ENCODE measurements at places on chromosomes 3 and 15. TPM values are rescaled to one million over a fixed set of nuclear protein-coding genes. Genes with fewer than 3 reads are reported as not detected.
A peak's percentile ranks its signal among the peaks of the same experiment; 100 is the strongest.

The DNAJA4 gene
- 40.0 TPM for polyA plus RNA-seq

GRCh38 chr3:52690560-52690959 lies 4.7 kb downstream of the GNL3 start:
- DNase-seq = no peak

GRCh38 chr15:67142767-67143100 lies 77.3 kb downstream of the SMAD3 start:
- no peak for DNase-seq

DNA sequence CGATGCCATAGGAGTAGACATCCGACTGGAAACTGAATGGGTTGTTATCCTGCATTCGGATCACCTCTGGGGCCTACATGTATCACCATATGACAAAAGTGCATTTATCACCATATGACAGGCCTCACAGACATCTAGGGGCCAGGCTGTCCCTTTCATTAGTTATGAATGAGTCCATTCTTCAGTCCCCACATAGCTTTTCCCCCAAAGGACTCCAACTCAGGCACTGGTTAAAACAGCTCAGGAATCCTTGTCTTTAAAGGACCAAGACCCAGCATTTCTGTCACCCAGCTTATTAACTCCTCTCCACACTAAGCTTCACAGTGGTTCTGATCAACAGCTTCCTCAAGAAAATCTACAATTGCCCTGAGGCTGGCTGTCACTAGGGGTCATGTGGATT lies 28.3 kb downstream of the MKRN2 start:
- DNase-seq = no peak

GRCh38 chr3:100060685-100061484 lies 53.4 kb downstream of the FILIP1L start:
- DNase-seq = no peak

The CKMT1A gene
- polyA plus RNA-seq = 0.48 TPM

The PRR20G gene
- polyA plus RNA-seq = not detected

The TYRO3 gene
- 46.9 TPM for polyA plus RNA-seq

- peak; percentile 75 for DNase-seq
These were observed 70.1 kb upstream of the RORA start for GRCh38 chr15:61299075-61299763.

DNA sequence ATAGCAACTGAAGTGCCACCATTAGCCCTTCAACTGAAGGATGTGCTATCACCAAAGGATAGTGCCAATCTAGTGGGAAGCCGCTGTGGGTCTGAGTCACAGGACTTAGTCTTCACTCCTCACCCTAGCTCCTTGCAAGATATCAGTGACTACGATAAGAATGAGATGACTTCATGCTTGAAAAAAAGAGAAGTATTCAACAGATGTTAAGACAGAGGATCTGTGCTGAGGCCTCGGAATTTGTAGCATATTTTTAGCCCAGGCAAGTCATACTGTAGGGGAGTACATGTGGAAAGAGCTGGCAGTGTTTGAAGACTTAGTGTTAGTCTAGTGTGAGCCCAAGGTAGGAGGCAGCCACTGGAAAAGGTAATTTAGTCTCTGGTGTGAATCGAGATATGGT lies 270.7 kb upstream of the LRTM1 start:
- DNase-seq = no peak

The AQP9 gene
- polyA plus RNA-seq = 0.28 TPM

The PTX3 gene
- polyA plus RNA-seq = 23.2 TPM

The ADAMTS17 gene
- 3.0 TPM for polyA plus RNA-seq

The B3GALNT1 gene
- polyA plus RNA-seq = 23.3 TPM

DNA sequence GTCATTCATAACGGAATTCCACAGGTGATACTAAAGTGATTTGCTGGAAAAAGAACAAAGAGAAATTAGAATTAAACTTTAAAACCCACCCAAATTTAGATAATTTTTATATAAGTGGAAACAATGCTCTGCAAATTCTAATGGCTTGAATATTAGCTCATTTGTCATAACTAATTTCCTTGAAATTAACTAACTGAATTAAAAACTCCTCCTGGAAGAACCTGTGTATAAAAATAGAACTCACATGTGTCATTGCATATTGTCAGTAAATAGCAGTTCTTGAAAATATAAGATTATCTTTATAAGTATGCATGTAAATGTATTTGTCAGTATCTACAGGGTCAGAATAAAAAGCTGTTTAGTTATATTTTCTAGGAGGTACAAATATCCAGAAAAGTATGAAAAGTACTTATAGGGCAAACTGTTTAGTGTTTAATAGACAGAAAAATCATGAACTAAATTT lies 16.3 kb downstream of the ZIC1 start:
- no peak for DNase-seq

DNA sequence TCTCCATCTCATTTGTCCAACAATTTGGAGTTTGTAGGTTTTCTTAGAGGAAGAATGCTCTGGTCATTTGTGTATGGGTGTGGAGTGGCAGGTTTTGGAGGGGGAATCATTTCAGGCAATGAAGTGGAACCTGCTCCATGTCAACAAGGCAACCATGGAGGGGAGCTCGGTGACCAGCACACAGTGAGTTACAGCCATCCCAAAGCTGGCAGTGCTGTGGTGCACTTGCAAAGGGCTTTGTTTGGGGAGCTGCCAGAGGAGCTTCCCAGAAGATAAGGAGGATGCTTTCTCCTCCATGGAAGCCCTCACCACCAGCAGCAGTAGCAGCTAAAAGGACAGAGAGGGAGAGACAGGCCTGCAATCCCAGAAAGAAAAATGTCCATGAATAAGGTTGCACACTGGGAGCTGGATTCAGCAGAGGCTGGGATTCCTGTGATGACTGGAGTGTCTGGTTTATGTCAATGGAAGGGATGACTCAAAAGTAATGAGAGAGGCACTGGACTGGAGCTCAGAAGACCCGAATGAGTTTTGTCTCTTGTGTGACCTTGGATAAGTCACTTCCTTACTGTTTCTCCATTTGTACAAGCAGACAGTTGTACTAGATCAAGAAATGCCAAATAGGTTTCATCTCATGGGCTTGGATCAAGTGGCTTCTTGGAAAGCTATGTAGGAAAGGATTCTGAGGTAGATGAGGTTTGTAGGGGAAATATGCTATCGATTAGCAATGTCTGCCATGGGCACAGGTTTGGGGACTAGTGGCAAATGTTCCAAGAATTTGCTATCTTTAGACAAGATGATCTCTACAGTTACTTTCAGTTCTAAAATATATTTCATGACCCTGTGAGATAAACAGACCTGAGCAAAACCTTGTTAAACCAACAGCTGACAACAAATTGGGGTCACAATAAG lies 27.2 kb upstream of the UBE2Q2 start:
- no peak for DNase-seq

The GRIP2 gene
- polyA plus RNA-seq = 0.91 TPM

GRCh38 chr3:124246949-124247348 lies 255.0 kb upstream of the ROPN1 start:
- no peak for DNase-seq

The SEMA6D gene
- 45.0 TPM for polyA plus RNA-seq

- DNase-seq = no peak
These were observed 3.2 kb downstream of the LAMP3 start for GRCh38 chr3:183159333-183159732.

- DNase-seq = no peak
These were observed 13.7 kb upstream of the CCR3 start for GRCh38 chr3:46228260-46229242.

- DNase-seq = no peak
These were observed 96.0 kb downstream of the LRRK1 start for GRCh38 chr15:101014921-101015841.

- no peak for DNase-seq
These were observed 2.1 kb downstream of the FYCO1 start for GRCh38 chr3:45993421-45994027.

DNA sequence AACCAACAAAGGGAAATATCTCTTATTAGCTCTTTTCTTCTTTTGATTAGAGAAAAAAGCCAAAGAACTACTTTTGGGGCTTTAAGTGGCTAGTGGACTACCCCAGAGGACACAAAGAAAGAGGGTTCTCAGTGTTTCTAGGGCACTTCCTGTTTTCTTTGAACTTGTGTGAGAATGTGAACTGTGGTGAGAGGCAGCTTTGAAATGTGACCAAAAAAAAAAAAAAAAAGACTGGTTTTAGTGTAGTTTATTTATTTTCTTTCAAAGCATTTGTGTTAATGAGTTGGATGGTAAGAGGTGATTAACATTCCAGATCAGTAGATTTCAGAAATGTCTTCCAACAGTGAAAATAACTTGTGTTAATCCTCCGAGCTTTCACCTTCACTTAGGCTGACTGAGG lies 32.4 kb downstream of the SELENOT start:
- no peak for DNase-seq

The CPLX3 gene
- not detected for polyA plus RNA-seq

The SPESP1 gene
- polyA plus RNA-seq = 8.1 TPM

DNA sequence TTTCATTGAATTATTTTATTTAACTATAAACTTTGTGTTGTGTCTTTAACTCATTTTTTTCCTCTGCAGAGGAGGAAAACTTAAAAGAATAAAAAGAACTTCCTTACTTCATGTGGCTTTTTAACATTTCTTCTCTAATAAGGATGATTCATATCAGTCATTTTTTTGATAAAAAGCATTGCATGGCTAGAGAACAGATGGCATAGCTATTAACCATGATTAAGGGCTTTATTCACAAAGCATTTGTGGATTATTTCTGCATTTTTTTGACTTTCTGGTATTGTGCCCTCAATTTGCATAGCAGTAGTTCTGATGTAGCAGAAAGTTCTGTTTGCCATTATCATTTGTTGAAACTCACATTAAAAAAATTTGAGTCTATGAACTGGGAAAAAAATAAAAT lies 540.8 kb downstream of the SI start:
- DNase-seq = no peak

GRCh38 chr3:159945930-159946329 lies 42.7 kb upstream of the IL12A start:
- no peak for DNase-seq

The SNAPC5 gene
- 27.7 TPM for polyA plus RNA-seq

The TUBGCP4 gene
- polyA plus RNA-seq = 24.9 TPM

DNA sequence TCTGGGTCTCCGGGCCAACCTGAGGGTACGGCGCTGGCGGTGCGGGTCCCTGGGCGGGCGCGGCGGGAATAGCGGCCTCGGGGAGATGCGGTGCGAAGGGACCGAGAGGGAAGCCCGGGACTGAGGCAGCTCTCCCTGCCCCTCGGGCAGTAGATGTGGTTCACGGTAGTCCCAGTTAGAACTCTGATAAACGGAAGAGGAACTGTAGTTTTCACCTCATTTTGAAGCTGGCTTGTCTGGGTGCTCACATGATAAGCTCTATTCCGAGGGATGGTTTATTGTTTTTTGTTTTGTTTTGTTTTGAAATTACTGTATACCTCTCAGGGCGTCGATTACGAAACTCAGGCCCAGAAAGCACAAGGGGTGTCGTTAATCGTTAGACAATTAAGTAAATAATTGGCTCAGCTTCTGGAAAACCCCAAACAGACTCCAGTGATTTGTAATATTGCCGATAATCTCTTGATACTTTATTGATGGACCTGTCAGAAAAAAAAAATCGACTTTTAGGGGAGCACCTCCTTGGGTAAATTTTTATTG lies 413 bp downstream of the NUSAP1 start:
- DNase-seq = no peak

The PLA2G4E gene
- polyA plus RNA-seq = 0.06 TPM

The OR4M2 gene
- not detected for polyA plus RNA-seq

DNA sequence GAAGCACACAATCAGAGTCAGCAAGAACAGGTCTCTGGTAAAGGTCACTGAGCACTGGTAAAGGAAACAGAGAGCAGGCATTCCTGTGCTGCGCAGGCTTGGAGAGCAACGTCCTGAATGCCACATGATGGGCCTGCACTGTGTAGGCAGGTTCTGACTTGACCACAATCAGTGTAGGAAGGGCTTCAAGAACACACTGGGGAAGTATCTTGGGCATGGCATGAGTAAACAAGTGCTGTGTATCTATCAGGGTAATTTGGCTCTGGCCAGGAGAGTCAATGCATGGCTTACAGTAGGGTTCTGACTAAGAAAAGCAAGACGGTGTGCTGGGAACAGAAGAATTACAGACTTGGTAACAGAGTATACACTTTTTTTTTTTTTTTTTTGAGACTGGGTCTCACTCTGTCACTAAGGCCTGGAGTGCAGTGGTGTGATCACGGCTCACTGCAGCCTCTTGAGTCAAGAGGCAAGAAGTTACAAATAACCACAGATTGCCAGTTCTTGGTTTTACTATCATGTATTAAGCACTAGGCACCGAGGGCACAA lies 30.6 kb downstream of the TBC1D2B start:
- DNase-seq = no peak

DNA sequence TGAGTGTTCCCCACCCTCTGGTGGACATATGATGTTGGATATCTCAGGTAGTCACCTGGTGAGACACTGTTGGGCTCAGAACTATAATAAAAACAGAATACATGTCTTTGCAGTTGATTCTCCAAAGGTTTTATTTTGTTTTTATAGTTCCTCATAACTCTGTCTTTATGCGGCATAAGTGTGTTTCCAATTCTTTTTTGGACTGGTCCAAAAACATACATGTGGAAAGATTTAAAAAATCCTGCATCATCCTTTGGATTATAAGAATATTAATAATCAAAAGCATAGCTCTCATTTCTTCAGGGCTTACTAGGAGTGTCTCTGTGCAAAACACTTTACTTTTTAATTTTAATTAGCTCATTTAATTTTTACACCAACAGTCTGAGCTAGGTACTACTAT lies 71.0 kb upstream of the ANKRD34C start:
- no peak for DNase-seq

DNA sequence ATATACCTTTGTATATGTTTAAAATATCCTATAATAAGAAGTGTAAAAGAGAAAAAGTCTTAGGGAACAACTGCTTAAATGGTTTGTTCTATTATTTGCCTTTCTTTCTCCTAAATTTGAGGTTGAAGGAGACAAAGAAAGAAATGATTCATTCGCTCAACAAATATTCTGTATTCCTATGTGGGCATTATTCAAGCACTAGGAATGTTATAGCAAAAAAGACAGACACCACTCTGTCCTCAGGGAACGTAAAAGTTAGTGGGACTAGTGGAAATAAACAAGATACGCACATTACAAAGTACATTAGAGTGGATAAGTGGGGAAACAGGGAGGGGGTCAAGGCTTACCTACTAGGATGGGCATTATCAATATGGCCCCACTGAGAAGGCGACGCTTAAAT lies 332.2 kb downstream of the LPP start:
- no peak for DNase-seq
